T-cell (primary cell): ENCODE measurements at places on chromosomes 4 and X.

DNA sequence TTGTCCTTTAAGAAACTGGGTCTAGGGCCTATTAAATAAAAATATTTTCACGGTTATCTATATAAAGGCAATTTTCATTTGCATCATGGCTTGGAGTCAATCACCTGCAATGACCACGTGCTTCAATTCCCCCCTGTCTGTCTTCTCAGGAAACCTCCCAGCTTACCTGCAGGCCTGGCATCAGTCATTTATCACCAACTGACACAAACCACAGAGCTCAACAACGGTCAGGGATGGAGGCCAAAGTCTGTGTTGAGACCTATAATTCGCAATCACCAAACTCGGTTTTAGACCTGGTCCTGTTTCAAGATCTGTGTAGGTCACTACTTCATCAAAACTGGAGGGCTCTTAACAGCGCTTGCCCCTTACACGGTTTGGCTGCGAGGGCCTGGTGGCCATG lies 1.9 kb downstream of the SLC9A7 start:
- DNase-seq = no peak

DNA sequence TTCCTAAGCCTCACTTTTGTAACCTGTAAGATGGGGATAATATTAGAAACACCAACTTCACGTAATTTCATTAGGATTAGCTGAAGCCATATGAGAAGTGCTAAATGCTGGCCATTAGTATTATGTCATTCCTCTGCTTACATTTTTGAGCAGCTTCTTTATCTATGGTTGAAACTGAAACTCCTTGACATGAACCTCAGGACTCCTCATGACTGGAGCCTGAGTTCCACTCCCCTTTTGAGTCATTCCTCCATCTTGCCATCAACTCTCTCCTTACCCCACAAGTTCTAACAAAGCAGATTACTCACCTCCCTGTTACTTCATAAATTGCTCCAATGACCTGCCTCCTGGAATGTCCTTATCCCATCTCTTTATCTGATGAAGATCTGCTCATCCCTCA lies 123.2 kb upstream of the KCNIP4 start:
- no peak for DNase-seq

GRCh38 chrX:101682723-101683122 lies 23.1 kb upstream of the ARMCX2 start:
- no peak for DNase-seq

DNA sequence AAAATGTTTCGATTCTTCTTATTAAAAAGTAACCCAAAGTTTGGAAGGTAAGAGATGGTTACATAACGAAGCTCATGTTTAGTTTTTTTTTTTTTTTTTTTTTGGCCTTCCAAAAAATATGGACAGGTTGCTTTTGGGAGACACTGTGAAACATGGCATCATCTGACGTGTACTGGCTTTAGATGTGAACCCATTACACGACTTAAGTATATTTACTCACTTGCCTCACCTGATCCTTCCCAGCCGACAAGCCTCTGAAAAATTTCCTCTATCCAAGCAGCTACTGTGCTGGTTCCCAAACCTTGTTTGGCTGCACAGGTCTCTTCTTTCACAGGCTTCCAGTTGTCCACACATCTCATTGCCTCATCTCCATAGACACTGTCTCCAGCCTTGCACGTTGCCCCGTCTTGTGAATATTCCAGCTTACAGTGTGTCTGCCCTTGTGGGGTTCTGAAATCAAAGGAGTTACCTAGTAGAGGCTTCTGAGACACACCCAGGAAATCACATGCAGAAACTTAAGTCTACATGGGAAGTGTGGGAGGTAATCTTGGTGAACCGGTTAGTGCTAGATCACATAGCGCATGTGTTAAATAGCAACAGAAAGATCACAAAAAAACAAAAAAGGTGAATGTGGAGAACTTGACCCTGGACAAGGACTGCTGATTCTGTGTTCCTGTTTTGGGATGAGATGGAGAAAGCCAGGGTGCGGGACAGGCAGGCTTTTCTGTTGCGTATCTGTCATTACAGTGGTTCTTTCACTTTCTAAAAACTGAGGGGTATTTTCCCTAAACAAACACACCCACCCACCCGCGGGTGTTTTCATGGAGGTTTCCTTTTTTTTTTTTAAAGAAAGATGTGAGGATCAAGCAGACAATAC lies 328.6 kb downstream of the ARHGAP10 start:
- DNase-seq = peak; percentile 19

- no peak for DNase-seq
Observed at GRCh38 chrX:20132666-20133065, 9.0 kb downstream of the EIF1AX start.
